Left cardiac atrium (tissue), 4 donors: ENCODE measurements at places on chromosomes 11 and 22. TPM values are rescaled to one million over a fixed set of nuclear protein-coding genes. Genes with fewer than 3 reads are reported as not detected.

The TBCEL gene
- 36.9 TPM for total RNA-seq

The MUC2 gene
- not detected for total RNA-seq

The TRIM29 gene
- total RNA-seq: not detected

The MS4A12 gene
- not detected for total RNA-seq

The PTPRCAP gene
- 4.7 TPM for total RNA-seq

The NPAS4 gene
- total RNA-seq: 0.18 TPM

The KRTAP5-10 gene
- total RNA-seq: not detected

The RAPSN gene
- total RNA-seq: not detected

The ANO5 gene
- 37.5 TPM for total RNA-seq

The SUSD2 gene
- 7.5 TPM for total RNA-seq

The SLC17A6 gene
- not detected for total RNA-seq

The HORMAD2 gene
- not detected for total RNA-seq

The POTEH gene
- total RNA-seq: not detected

The ROBO4 gene
- 43.3 TPM for total RNA-seq

The MYOD1 gene
- total RNA-seq: not detected

The SLC5A4 gene
- total RNA-seq: not detected

The APOA5 gene
- not detected for total RNA-seq

The PLAAT3 gene
- 173 TPM for total RNA-seq

The TRIM49 gene
- not detected for total RNA-seq

The TBX10 gene
- total RNA-seq: not detected

The IFITM10 gene
- total RNA-seq: 0.76 TPM

The DENND6B gene
- 2.4 TPM for total RNA-seq

The IZUMO1R gene
- total RNA-seq: not detected

The PPME1 gene
- 26.9 TPM for total RNA-seq

The CSRP3 gene
- 1,289 TPM for total RNA-seq

The CNTF gene
- total RNA-seq: 1.2 TPM

The MAPK8IP2 gene
- 1.1 TPM for total RNA-seq

The CCDC81 gene
- total RNA-seq: 0.47 TPM

The MUC5B gene
- not detected for total RNA-seq

The CRY2 gene
- total RNA-seq: 62.9 TPM

The MS4A3 gene
- total RNA-seq: not detected

The OR51B2 gene
- not detected for total RNA-seq

The CHRM1 gene
- total RNA-seq: not detected

The PANX2 gene
- 0.89 TPM for total RNA-seq

The CSNK2A3 gene
- 1.7 TPM for total RNA-seq

The OR4C12 gene
- total RNA-seq: not detected

The SHANK2 gene
- 0.44 TPM for total RNA-seq

The SYT13 gene
- 9.0 TPM for total RNA-seq

The SCARF2 gene
- total RNA-seq: 8.3 TPM

The CPT1A gene
- total RNA-seq: 56.6 TPM

The C22orf42 gene
- not detected for total RNA-seq

The MAML2 gene
- total RNA-seq: 9.3 TPM

The VSIG2 gene
- 0.88 TPM for total RNA-seq

The MS4A8 gene
- not detected for total RNA-seq

The PLAAT4 gene
- total RNA-seq: 11.3 TPM

The MPPED2 gene
- 5.2 TPM for total RNA-seq

The IL17REL gene
- not detected for total RNA-seq

The THRSP gene
- total RNA-seq: 34.6 TPM
